ENCODE measurements at places on chromosomes 6 and 20.

DNA sequence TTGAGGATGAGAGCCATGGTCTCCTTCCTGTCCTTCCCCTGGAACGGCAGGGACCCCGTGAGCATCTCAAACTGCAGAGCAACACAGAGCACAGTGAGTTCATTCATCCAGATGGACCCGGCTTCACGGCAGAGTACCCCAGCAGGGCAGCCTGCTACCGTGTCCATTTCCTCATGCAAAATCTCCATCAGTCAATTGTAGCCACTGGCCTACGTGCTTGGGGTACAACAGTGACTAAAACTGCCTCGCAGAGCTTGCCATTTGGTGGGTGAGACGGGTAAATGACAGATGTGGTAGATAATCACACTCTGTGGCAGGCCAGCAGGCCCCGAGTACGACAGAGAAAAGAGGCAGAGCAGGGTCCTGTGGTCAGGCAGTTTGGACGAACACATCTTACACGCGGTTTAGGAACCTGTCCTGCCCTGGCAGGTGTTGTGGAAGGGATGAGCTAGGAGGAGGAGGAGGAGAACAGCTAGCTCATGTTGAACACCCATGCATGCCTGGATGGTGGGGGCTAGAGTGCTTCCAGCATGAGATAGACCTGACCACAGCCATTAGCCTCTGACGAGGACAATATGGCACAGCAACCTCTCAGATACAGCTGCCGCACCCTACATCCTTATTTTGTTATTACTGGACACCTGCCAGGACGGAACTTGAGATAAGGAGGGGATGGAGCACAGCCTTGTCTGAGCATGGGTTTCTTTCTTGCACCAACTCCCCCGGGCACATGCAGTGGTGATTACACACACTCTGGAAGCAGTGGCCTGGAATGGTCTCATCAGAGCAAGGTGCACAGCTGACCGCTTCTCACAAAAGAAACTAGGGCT lies 95.6 kb downstream of the RAMACL start:
- DNase-seq: peak; percentile 26

- no peak for DNase-seq
Measured at GRCh38 chr20:43959920-43960227, 45.2 kb downstream of the TOX2 start.

DNA sequence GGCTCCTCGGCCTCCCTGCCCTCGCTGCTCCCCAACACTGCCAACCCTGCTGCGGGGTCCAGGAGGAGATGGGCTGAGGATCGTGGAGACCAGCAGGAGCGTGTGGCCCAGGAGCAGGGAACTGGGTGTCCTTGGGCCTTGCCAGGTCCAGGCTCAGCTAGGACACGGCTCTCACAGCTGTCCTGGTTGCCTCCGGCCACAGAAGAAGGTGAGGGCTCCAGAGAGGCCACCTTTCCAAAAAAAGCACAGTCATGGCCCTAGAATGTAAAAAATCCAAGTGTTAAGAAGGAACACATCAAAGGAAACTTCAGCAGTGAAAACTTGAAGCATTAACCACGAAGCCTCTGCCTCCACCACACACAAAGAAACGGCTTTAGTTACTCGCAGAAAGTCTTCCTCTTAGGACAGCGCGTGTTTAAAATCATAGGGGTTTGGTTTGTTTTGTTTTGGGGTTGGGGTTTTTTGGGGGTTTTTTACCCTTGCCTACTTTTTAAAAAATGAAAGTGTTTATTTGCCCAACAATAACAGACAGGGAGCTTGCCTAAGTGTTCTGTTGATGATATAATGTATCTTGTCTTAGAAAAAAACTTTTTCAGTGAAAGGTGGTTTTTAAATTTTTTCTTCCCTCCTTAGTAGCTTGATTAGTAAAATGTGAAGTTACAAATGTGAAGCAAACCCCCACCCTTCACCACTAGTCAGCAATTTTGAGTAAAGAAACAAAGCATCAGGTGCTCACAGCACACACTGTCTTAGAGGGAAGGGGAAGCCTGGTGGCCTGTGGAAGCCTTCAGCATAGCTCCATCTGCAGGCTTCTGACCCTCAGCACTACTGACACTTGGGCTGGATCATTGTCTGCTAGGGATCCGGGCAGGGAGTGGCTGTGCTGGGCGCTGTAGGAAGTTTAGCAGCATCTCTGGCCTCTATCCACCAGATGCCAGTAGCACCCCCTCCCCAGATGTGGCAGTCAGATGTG lies 60.0 kb downstream of the PTPN1 start:
- peak; percentile 27 for DNase-seq

DNA sequence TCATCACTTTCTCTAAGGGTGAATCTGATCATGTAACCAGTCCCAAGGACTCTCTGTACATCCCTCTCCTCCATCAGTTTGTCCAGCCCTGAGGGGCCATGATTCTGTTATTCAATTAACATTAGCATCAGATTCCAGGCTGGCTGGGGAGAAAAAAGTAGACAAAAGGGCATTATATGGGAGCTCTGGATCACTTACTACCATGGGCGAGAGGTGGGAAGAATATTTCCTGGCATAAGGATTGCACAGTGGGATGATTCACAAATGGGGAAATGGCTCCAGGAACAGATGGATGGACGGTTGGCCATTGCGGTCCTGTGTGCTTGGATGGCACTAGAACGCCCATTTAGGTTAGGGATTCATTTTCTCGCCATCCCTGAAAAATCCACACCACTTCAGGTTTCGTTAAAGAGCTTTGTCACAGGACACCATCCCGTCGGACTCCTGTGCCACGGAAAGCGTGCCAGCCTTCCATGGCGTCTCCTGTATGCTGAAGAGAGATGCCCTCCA lies 112.6 kb downstream of the THBS2 start:
- DNase-seq: no peak

DNA sequence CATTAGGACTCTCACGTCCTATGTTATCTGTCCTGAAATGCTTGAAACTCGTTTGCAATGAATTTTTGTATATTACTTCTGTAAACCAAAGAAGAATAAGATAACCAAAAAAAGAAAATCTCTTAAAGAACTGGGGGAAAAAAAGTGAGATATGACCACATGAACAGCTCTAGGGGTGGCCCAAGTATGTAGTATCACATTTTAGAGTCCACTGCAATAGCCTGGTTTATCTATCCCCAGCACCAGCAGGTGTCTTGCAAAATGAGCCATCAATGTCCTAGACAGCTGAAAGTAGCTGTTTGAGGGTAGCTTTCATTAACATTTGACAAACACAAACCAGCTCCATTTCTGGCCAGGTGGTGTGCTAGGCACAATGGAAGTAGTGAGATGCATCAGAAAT lies 102.8 kb downstream of the PXDC1 start:
- DNase-seq: no peak

GRCh38 chr6:125597411-125598253 lies 151.8 kb upstream of the HEY2 start:
- no peak for DNase-seq

GRCh38 chr20:40718982-40719729 lies 30.1 kb upstream of the MAFB start:
- no peak for DNase-seq

DNA sequence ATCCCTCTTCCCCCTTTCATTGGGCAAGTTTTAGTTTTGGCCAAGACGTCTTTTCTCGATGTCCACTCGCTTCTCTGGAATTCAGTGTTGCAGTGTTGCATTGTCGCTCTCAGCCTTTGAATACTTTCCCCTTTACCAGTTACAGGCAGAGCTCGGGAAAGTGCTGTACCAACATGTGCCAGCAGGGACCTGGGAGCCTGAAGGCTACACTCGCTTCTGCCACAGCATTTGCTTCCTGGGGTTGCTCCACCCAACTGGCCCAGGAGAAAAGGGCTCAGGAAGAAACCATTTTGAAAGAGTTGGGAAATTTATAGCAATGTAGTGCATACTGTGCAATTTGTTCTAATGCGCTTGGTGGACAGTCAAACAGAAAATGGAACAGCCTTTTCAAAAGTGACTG lies 78.6 kb downstream of the LINC00237 start:
- DNase-seq: peak; percentile 29

DNA sequence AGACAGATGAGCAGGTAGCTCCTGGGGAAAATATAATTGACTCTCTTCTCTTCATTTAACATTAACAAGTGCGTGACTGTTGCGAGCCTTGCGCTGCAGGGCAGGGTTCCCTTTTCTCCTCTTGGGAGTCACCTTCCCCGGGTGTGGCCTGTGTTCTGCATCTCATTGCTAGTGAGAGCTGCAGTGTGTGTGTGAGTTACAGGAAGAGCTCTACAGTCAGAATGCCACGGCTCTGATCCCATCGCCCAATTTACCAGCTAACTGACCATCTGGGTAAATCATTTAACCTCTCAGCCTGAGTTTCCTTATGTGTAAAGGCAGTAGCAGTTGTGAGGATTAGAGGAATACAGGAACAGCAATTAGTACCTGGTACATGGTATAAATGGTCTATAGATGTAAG lies 106.8 kb upstream of the NUP153 start:
- no peak for DNase-seq

DNA sequence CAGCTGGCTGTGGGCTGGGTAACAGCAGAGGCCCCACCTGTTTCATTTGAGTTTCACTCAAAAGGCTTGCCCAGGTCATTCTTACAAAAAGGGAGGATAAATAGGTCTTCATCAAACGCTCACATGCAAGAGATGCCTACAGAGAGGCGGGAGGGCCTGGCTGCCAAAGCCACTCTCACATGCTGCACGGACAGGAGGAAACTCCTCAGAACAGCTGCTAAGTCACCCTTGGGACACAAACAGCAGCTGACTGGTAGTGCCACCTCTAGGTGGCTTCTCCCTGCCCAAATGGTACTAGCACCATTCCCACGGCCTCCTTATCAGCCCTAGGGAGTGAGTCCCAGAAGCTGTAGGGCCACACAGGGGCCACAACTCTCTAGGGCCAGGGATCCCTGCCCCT lies 23.8 kb downstream of the SLC22A23 start:
- DNase-seq: no peak

GRCh38 chr6:19812512-19813119 lies 24.6 kb upstream of the ID4 start:
- DNase-seq: peak; percentile 38

DNA sequence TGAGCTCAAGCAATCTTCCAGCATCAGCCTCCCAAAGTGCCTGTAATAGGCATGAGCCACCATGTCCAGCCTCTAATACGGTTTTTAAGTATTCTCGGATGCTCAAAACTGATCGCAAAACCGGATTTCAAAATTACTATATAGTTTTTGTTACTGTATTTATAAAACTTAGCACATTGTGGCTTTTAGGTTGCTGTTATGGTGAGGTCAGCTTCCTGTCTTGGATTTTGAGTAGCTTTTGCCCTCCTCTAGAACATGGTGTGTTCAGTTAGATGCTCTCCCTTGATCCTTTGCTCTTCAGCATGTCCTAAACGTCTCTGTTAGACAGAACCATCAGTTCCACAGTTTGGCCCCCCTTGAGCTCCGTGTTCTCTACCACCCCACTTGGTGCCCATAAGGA lies 96.2 kb downstream of the RPP40 start:
- no peak for DNase-seq

- no peak for DNase-seq
Measured at GRCh38 chr6:4806337-4806725, 30.1 kb downstream of the CDYL start.

GRCh38 chr20:1178623-1179022 lies 6.2 kb downstream of the TMEM74B start:
- DNase-seq: no peak

- DNase-seq: no peak
Measured at GRCh38 chr6:167651318-167652041, 175.2 kb upstream of the AFDN start.

DNA sequence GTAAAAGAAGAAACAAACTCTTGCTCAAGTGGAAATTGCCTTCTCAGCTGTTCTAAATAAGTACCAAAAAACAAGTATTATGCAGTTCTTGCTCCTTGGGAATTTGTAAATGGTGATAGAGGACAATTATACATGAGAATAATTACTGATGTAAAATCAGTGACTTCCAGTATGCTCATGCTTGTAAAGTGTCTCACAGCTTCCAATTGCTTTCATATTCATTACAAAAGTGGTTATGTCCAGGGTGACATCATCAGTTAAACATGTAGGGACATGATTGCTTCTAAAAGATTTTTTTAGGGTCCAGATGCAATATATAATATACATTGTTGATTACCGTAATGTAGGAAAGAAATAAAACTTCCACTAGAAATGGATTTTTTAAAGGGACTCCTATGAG lies 122.8 kb upstream of the B3GAT2 start:
- peak; percentile 72 for DNase-seq

DNA sequence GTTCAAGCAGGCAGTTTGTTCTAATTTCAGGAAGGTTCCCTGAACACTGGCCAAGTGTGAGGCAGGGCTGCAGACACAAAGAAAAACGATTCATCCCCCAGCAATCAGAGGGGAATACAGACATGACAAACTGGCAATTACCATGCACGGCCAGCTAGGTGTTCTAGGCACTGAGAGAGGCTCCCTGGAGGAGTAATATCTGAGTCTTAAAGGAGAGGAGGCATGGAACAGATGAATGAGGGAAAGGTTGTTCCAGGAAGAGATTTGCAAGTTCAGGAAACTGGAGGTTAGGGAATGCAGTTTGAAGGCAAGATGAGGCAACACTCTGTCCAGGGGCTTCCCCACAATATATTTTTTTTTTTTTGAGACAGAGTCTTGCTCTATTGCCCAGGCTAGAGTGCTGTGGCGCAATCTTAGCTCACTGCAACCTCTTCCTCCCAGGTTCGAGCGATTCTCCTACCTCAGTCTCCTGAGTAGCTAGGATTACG lies 11.1 kb downstream of the RRAGD start:
- DNase-seq: no peak

GRCh38 chr20:15200147-15200565 lies 862.7 kb upstream of the FLRT3 start:
- peak; percentile 1 for DNase-seq

GRCh38 chr6:2877057-2877882 lies 25.8 kb downstream of the SERPINB9 start:
- DNase-seq: peak; percentile 76

DNA sequence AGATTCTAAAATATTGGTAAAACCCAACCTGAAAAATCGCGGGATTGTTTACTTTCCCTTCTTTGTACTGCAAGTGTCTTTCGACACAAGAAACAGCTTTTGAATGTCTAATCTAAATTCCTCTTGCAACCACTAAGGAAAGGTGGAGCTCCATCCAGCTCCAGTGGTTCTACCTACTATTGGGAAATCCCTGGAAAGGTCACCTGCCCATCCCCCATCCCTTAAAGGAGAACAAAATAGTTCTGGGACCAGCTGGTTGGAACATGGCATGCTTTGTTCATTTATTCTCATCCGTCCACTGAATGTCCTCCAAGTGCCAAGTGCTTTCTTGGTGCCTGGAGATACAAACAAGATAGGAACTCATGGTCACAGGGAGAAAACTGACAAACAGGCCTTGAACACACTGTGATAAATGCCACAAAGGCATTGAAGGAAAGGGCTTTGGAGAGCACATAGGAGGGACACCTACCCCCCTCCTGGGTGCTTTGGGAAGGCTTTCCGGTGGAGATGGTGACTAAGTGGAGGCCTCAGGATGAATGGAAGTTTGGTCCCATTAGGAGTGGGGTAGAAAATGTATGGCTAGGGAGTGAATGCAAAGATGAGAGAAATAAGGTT lies 2.3 kb upstream of the CITED2 start:
- DNase-seq: peak; percentile 66

DNA sequence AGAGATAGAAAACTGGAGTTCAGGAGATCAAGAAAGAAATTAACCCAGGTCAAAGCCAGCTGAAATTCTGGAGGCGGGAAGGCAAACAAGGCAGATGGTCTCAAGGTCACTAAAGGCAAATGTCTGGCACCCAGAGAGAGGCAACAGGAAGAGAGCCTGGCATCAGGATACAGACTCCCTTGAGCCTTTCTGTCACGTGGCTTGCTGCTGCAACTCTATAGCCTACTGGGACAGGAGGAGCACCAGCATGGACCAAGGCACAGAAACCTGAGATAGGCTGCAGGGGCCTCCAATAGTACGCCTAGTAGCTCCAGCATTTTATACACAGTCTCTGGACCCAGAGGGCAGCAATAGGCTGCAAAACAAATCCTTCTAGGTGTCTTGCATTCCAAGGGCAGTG lies 75.1 kb downstream of the SEL1L2 start:
- DNase-seq: no peak

Measured in EL (cell line).